ENCODE measurements at places on chromosomes 16 and 17.

GRCh38 chr17:64216338-64217248 is 46.5 kb downstream of the TEX2 start:
- no peak for DNase-seq

- DNase-seq, result no peak
These were observed 1.4 kb upstream of the CNGB1 start for GRCh38 chr16:57972306-57972705.

DNA sequence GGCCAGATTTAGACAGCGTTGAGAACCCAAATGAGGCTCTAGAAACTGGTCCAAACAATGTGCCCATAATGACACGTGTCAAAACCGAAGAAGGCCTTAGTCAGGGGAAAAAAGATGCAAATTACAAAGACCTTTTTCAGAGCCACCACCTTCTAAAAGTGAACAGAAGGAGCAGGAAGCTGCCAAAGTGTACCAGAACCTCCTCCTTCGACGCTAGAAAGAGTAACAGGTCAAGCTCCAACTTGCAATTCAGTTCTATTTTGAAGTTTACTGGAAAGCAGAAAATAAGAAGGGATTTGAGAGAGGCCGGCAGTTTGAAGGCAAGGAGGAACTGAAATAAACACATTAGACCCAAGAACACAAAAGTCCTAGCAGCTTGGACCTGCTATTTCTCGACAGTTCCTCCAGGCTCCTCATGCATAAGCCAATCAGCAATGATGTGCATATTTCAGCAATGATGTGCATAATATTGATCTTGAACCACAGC is 61.8 kb downstream of the XYLT1 start:
- DNase-seq, result no peak

- no peak for DNase-seq
These were observed 210.7 kb downstream of the WWOX start for GRCh38 chr16:78310196-78310595.

- DNase-seq, result no peak
These were observed 26.9 kb upstream of the PABPN1L start for GRCh38 chr16:88893127-88893968.

GRCh38 chr17:79870540-79870939 is 31.3 kb upstream of the CBX4 start:
- DNase-seq, result no peak

Measured in stimulated activated CD4-positive, alpha-beta T cell treated with anti-CD3 and anti-CD28 coated beads, Interleukin-12 subunit alpha, Interleukin-12 subunit beta, amount 100 ng/mL, for 48 hours (primary cell).